Stimulated activated CD4-positive, alpha-beta T cell treated with anti-CD3 and anti-CD28 coated beads, Interleukin-12 subunit alpha, Interleukin-12 subunit beta, amount 100 ng/mL, for 24 hours (primary cell): ENCODE measurements at places on chromosomes 7 and 10.
A peak's percentile ranks its signal among the peaks of the same experiment; 100 is the strongest.

GRCh38 chr7:51312951-51313737 lies 3.5 kb downstream of the COBL start:
- DNase-seq: no peak

GRCh38 chr10:131041441-131041840 lies 270.1 kb downstream of the TCERG1L start:
- no peak for DNase-seq

- no peak for DNase-seq
These were observed 11.0 kb downstream of the MYO1G start for GRCh38 chr7:44967571-44968446.

GRCh38 chr10:131653554-131654470 lies 247.0 kb upstream of the PPP2R2D start:
- no peak for DNase-seq

GRCh38 chr10:119306514-119306951 lies 99.2 kb downstream of the GRK5 start:
- DNase-seq: peak; percentile 43

DNA sequence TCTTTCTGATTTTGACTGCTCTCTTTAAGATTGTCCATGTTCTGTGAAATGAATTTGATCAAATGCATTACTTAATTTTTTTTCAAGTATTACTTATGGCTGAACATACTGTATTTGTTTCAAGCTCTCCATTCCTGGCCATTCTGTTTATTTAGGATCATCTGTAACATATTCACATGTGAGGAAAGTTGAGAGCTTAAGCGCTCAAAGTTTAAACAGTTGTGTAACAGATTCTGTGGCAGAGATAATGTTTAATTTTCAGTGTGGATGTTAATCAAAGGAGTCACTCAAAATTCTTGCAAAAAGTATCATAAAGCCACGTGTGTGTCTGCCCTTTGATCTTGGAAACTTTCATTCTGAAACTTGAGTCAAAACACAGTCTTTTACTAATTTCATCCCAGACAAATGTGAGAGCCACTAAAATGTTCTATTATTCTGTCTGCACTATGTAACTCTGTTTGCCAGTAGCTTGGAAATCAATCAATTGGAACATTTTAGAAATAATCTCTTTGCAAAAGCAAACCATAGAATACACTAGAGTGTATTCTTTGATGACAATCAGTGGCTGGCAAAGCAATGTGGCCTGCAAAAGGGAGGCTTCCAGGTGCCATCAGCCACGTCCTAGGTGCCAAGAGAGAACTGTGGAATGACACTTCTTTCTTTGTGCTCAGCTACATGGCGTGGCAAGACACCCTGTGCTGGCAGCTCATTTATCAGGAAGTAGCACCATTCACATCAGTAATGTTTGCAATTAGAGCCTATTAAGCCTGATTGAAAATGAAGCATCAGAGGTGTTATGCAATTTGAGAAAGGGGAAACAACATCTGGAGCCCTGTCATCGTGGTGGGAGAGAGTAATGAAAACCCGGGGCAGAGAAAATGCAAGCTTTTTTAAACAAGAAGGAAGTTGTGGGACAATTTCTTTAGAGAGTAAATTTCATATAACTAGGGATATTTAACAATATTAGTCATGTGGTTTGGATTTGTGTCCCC lies 40.9 kb downstream of the ARL5B start:
- no peak for DNase-seq

GRCh38 chr10:78844960-78845607 lies 223.7 kb upstream of the ZMIZ1 start:
- DNase-seq: no peak
